Tibial artery (tissue), 4 donors: ENCODE measurements at places on chromosomes 3 and 15.

GRCh38 chr3:161208931-161209330, 12.2 kb upstream of the NMD3 start:
- no peak for DNase-seq

- peak; percentile 34 for DNase-seq
Observed at GRCh38 chr3:160754371-160754854, 1.6 kb upstream of the PPM1L start.

- DNase-seq: no peak
Observed at GRCh38 chr15:96344706-96345559, 14.4 kb downstream of the NR2F2 start.

GRCh38 chr3:143354342-143354741, 234.8 kb downstream of the CHST2 start:
- DNase-seq: no peak

DNA sequence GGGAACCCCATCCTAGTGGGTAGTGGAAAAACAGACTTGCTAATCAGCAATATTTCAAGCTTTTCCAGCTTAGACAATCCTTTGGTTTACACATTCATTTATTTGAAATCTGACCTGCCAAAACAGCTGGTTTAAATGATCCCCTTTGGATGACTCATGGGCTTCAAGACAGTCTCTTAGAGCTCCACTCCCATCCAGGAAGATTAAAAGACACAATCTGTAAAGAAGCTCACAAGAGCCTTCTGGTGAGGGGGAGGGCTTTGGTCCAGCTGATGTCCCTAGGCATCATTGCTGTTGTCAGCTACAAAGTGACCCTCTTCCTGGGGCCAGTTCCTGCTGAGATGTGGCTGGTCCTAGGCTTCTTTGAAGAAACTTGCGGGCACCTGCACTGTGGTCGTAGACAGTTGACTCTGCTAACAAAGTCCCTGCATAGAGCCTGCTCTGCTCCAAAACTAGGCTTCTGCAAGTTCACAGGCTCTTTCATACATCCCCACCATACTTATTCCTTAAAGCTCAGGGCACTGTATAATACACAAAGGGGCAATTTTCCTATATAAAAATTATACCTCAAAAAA, 73.7 kb downstream of the IGSF11 start:
- DNase-seq: no peak

- DNase-seq: no peak
Observed at GRCh38 chr3:119160361-119160760, 13.0 kb upstream of the UPK1B start.

- no peak for DNase-seq
Observed at GRCh38 chr15:38486936-38487335, 33.0 kb downstream of the FAM98B start.

DNA sequence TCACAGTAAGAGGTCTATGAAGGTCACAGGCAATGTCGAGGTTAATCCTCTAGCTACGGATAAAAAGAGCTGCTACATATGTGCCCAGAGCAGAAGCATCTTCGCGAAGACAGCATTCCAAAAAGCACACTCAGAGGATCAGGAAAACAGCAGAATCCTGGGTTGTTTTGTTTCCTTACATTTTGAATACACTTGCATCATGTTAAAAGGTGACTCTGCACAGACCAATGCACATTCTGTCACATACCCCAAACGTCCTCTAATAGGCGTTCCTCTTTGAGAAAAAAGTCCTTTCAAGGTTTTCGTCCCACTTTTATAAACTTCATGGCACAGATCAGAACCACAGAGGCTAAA, 52.7 kb downstream of the VGLL4 start:
- no peak for DNase-seq

GRCh38 chr3:36215241-36215640, 165.1 kb upstream of the STAC start:
- DNase-seq: no peak

DNA sequence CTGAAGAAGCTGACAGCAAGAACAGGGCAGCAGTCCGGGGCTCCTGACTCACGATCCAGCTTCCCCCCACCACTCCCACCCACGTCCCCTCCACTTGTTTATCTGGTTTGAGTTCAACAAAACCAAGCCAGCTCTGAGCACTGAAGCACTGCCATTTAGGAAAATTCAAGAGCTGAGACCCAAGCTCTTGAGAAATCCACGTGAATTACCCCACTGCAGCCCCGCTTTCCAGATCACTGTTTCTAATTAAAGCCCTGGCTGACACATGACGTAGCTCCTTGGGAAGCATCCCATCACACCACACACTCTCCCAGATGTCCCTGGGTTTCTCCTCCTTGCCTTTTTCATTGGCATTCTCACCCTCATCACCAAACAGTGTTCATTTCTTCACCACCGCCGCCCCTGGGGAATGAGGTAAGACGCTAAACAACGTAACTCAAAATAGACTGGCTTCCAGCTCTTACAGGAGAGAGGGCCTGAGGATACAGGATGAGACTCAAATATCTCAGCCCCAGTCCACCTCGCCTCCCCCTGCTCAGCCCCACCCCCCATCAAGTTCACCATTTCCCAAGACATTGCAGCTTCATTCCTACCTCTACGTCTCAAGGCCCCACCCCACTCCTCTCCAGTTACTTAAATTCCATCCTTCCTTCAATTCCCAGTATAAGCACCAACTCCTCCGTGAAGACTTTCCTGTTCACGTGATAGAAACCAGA, 95.4 kb downstream of the SRGAP3 start:
- DNase-seq: peak; percentile 42

GRCh38 chr15:37040072-37040742, 60.1 kb downstream of the MEIS2 start:
- no peak for DNase-seq

DNA sequence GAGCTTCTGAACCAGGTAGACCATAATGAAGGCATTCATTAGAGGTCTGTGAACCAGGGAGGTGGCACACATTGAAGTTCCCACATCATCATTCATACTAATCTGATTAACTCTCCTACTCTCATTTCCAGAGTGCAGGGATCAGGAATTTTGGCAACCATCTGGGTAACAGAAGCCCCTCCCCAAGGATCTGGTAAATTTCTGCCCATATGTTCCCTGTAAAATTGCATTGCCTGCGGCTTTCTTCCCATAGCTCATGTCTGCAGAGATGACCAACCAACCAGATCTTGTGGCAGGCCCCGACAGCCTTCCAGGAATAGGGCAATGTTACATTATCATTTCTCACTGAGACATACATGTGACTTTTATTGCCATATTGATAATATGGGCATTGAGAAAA, 111.4 kb upstream of the CHL1 start:
- no peak for DNase-seq

GRCh38 chr3:49606427-49606826, 52.1 kb downstream of the BSN start:
- DNase-seq: peak; percentile 25

DNA sequence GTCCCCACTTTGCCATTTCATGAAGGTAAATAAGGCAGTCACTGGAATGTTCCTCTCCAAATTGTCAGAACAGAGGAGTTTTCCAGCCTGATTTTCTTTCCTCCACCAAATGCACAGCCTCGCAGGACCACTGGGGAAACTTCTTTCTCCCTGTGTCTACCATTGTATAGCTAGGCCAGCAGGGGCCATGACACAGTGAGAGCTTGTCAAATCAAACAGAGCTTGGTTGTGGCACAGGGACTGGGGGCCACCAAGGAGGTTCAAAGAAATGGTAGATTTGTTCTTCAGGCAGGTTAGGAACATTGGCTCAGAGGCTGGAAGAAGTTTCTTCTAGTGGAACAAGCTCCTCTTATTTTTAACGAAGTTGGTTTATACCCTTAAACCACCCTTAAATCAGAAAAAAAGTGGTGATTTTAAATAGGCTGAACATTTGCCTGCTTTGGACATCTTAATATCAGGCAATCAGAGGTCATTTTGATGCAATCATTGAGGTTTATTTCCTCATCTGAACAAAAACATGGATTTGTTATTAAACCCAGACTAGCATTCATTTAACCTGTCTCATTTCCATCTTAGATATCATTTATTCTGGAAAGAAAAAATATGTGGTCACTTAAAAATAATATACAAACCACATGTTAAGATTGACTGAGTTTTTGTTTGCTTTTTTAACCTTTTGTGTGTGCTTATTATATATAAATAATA, 105.6 kb downstream of the GTPBP8 start:
- DNase-seq: no peak

DNA sequence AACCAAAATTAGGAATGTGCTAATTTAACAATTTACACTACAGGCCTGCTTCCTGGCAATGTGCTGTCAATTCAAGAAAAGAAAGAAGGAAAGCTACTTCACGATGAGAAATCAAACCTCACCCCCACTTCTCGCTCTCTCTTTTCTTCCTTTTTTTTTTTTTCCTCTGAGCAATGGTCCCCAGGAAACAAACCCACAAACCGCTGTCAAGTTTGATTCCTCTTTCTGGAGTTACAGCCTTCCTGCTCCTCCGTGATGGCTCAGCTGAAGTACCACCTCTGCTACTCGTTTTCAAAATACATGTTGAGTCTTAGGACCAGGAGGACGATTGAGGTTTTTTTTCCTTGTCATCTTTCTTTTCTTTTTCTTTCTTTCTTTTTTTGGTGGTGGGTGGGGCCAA, 3.4 kb upstream of the TRIM71 start:
- DNase-seq: no peak

- DNase-seq: no peak
Observed at GRCh38 chr15:69978603-69979002, 119.1 kb downstream of the TLE3 start.

DNA sequence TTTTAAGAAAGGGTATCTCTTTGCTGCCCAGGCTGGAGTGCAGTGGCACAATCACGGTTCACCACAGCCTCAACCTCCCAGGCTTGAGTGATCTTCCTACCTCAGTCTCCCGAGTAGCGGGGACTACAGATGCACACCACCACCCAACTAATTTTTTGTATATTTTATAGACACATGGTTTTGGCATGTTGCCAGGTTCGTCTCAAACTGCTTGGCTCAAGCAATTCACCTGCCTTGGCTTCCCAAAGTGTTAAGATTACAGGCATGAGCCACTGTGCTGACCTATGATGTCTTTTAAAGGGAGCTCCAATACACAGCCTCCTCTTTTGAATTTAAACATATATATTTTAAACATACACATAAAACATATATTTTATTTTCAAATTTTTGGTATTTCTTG, 60.9 kb downstream of the SLC9C1 start:
- DNase-seq: no peak

DNA sequence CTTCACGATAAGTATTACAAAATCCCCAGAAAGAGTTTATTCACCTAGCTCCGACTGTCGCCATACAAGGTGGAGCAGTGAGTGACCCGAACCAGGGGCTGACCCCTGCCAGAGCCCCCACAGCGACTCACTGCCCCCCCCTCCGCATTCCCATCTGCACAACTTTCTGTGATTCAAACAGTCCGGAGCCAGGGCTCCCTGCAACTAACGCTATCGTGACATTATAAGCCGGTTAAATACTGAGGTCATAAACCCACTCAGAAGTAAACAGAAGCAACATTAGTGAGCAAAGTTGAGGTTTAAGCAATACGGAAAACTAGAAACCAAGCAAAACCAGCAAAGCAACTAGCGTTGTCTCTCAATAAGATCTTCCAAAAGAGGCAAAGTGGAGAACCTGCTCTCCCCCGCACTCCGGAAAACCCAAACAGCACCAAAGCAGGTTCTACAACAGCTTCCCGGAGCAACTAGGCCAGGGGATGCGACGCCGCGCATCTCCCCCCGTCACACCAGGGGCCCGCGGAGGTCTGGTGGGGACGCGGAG, 642 bp downstream of the SCAP start:
- DNase-seq: no peak

DNA sequence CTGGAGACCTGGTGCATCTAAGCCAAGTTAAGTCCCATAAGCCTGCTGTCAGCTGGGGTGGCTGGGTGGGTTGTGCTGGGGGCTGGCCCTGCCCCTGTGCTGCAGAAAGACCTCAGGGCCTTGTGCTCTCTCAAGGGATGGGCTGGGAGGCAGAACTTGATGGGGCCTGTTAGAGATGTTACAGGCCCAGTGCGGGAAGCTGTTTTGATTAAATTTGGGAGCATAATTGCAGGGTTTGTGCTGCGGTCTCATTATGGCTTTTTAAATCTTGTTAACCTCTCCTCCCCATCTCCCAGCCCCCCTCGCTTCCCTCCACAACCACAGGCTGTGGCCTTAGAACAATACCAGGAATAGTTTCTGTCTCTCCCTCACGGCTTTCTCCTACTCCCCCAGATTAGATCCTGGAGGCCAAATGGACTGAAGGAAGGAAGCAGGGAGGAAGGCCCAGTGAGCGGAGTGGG, 87.6 kb upstream of the TLE3 start:
- DNase-seq: no peak

DNA sequence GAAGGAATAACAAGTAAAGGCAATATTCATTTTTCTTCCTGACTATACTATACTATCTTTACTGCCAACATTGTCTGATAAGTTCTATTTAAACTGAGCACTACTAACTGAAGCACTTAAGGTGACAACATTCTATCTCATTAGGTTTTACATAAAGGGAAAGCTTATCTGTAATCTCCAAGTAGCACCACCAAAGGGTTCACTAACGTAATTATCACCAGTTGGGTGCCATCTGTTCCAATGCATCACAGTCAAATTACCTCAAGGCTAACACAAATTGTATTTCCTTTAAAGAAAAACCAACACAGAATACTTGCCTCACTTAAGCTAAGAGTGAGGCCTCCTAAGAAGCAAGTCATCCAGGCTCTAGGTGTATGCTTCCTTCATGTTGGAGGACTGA, 453.8 kb downstream of the RAP2B start:
- DNase-seq: no peak

DNA sequence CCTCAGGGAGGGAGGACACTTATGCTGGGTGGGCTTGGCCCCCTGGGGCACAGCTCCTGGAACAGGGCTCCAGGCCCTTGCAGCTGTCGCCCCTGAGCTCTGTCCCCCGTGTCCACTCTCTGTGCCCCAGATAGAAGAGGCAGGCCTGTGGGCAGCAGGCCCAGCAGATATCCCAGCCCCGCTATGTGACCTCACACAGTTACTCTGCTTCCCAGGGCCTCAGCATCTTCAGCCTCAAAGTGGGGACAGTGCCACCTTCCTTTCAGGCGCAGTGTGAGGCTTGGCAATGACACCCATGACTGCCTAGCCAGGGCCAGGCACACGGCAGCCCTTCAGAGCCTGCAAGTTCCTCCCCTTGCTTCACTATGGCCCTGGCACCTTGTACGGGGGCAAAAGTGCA, 98.4 kb downstream of the IQSEC1 start:
- no peak for DNase-seq

- DNase-seq: no peak
Observed at GRCh38 chr3:149203758-149204157, 17.9 kb downstream of the CP start.

DNA sequence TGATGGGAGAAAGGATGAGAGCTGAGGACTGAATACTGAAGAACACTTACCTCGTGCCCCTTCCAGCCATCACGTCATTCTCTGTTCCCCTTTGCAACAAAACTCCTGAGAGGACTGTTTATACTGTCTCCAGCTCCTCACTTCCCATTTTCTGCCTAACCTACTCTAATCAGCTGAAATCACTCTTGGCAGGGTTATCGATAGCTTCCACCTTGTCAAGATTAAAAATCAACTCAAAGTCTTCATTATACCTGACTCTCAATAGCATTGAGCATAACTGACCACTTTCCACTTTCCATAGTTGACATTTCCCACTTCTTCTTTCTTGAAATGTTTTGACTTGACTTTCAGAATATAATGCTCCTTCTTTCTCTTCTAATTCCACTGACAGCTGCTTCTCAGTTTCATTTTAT, 4.3 kb downstream of the BTBD1 start:
- no peak for DNase-seq

GRCh38 chr3:150359381-150359780, 48.7 kb upstream of the TSC22D2 start:
- DNase-seq: no peak

GRCh38 chr3:72338942-72339669, 509.1 kb downstream of the SHQ1 start:
- DNase-seq: peak; percentile 78
